ENCODE measurements at places on chromosomes 2 and 18.

DNA sequence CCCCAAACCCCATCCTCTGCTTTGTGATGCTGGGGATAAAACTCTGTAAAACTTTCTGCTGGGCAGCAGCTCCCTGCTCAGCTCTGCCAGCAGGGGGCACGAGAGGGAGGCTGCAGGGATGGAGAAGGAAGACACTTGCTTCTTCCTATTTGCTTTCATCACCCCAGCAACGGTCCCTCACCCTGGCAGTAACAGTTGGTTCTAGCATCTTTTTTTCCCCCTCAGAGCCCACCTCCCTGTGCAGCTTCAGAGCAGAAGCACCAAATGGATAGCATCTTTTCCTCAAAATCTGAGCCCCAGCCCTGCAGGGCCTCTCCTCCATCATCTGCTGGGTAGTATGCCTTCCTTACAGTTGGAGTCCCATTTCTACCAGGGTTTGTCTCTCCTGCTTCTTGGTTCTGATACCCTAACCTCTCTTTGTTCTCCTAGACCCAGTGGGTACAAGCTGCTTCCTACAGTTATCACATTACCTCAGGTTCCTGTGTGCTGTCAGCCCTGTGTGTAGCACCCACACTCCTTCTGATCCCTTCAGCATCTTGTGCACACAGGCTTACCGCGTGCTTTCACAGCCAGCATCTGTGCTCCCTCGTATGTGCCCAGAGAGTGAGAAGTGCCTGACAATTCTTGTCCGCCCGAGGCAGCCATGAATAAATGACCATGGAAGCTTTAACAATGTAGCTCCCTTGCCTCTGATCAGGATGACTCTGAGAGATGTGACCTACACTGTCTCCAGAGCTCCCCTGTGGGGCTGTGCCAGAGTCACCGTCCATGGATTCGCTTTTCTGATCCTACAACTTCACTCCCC lies 14.5 kb downstream of the CKAP2L start:
- DNase-seq: peak; percentile 54

GRCh38 chr18:13220361-13220991 lies 1.9 kb downstream of the LDLRAD4 start:
- no peak for DNase-seq

DNA sequence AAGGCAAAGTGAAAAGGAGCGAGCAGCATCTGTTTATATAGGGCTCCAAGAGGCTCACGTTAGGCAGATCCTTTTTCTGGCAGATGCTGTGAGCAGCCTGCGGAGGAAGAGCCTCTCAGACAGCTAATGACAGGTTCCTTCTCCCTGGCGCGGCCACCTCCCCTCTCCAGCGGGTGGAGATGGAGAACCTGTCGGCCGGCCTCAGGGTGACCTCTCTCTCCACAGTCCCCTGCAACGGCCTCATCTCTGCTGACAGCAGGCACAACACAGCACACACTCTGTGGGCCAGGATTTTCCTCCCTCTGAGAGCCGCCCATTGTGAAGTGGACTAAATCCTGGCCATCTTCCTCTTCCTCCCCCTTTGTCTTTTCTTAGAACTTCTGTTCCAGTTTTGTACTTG lies 119.8 kb downstream of the PRKCE start:
- DNase-seq: no peak

GRCh38 chr2:70608373-70608772 lies 54.7 kb upstream of the TGFA start:
- DNase-seq: peak; percentile 45

- DNase-seq: no peak
Observed at GRCh38 chr2:111652038-111652437, 232.0 kb downstream of the ANAPC1 start.

DNA sequence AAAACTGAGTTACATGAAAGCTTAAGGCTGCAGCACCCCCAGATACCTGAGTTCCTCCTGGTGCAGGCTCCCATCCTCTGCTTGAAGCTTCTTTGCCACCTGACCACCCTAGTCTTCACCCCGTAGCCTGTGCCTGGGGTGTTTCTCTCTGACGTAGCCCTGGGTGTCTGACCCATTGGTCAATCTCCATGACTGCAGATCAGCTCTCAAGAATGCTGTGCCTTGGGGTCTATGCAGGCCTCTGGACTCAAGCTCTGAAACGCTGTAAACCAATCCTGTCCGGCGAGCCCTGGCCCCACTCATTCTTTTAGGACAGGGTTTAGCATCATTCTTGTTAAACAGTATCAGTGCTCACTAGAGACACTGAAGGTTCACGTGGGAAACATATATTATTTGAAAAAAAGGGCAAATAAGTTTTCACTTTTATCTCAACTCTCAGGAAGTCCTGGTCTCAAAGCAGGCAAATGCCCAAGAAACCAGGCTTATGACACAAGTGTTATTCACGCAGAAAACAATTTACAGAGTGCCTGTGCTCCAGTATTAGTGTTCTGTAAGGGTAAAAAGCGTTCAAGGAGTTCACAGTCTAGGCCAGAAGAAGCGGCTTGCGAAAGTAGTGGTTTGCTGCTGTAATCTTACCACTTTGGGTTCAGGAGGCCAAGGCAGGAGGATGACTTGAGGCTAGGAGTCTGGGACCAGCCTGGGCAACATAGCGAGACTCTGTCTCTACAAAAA lies 22.8 kb upstream of the PPP4R1 start:
- DNase-seq: no peak

DNA sequence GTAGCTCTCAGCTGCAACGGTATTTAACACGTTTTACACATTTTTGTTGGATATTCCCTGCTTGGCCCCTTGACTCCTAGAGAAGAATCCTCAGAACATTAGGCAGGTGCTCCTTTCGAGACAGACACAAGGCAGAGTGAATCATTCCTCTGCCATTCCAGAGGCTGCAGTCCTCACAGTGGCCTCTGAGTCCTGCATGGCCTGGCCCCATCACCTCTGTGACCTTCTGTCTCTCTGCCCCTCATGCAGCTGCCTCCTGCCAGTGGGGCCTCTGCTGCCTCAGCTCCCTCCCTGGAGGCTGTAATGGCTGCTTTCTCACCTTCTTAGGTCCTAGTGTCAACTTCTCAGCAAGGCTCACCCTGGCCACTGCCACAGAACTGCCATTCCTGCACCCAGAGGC lies 101.3 kb downstream of the PTPRM start:
- no peak for DNase-seq

DNA sequence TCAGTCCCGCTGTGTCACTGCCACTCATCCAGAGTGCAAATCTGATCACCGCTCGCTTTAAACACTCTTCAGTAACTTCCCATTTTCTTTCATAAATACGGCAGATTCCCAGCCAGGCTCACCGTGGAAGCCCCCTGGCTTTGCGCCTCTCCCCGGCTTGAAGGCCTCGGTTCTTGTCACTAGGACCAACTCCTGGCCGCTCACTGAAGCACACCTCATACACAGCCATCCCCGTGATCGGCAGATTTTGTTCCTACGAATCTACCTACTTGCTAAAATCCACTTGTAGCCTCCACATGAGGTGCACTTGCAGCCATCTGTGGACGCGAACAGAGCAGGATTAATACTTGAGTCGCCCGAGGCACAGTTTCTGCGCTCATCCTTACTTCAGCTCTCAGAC lies 462.4 kb upstream of the MYT1L start:
- no peak for DNase-seq

DNA sequence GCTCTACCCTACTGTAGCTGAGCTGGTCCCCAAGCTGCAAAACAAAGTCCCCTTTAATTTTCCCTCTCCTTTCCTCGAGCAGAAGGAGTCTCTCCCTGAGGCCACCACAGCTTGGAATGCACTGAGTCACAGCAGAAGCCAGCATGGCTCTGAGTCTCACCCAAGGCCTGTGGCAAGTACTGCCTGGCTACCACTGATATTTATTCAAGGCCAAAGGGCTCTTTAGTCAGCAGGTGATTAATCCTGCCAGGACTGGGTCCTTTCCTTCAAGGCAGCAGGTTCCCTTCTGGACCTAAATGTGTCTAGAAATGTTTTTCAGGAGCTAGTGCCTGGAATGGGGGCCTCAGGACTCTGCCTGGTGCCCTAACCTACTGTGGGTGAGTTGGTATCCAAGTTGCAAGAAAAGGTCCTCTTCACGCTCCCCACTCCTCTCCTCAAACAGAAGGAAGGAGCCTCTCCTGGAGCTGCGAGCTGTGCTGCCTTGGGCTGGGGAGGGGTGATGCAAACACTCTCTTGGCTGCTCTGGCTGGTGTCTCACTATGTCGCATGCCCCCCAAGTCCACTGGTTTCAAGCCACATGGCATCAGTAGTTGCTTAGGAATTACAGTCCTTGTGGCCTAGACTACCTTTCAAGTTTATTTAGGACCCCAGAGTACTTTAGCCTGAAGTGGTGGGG lies 53.4 kb downstream of the CD28 start:
- DNase-seq: peak; percentile 69

- DNase-seq: no peak
Observed at GRCh38 chr2:79210274-79210917, 50.8 kb upstream of the REG3A start.

DNA sequence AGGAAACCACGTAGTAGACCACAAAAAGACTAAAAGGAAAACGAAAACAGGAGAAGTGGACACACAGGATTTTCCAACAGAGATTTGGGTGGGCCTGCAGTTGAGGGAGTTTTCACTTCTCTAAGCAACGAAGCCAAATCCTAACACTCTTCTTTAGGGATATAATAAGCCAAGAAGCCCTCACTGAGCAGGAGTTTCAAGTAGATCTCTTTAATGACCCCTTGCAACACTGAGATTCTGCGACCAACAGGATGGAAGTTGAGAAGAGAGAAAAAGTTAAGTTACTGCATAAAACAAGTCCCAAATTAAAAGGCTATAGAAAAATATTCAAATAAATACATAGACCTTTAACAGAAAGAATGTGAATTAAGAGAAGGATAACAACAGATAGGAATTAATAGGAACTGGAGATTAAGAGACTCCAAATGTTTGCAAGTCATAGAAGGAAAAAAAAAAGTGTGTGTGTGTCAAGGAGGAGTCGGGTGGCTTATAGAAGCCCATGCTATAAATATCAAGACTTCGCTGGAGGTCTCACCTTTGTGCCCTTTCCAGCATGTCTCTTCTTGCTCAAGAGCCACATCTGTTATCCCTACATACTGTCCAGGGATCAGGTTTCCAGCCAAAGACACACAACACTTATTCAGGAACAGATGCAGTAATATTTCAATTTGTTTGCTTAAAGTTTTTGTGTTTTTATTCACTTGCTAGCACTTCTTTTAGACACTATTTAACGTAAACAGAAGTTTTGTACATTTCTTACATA lies 69.4 kb upstream of the ARHGAP28 start:
- no peak for DNase-seq

DNA sequence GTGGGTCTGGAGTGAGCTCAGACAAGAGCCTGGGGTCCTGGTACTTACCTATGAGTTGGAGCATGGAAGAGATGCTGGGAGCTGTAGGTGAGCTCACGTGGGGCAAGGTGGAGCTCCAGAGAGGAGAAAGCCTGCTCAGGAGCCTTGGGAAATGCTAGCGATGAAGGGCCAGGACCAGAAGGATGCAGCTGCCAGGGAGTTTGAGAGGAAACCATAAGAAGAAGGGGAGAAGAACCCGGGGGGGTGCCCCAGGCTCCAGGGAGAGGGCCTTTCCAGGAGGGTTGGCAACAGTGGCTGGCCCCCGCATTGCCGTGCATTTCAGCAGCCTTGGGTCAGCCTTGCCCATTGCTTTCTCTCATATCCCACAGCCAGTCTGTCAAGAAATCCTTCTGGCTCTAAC lies 268.7 kb downstream of the GLI2 start:
- DNase-seq: no peak

GRCh38 chr18:65628390-65628789 lies 122.4 kb upstream of the CDH7 start:
- no peak for DNase-seq

- no peak for DNase-seq
Observed at GRCh38 chr2:236214376-236214995, 46.3 kb upstream of the GBX2 start.

- no peak for DNase-seq
Observed at GRCh38 chr18:68843473-68844089, 45.7 kb downstream of the CCDC102B start.

DNA sequence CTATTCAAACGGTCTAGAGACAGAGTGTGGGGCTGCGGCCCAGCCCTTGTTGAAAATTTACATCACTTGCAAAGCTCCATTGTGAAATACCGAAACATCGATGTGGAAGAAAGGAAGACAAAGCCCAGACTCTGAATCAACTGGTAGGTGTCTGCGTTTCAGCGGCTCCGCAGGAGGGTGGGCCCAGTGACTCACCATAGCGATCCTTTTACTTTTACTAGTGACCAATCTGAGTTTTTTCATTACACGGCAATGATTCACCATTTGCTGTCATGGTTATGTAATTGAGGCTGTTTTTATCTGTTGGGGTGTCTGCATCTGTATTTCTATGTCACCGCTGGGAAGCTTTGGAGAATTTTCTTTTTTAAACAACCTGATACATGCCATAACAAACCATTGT lies 66.6 kb upstream of the ODC1 start:
- DNase-seq: peak; percentile 66

DNA sequence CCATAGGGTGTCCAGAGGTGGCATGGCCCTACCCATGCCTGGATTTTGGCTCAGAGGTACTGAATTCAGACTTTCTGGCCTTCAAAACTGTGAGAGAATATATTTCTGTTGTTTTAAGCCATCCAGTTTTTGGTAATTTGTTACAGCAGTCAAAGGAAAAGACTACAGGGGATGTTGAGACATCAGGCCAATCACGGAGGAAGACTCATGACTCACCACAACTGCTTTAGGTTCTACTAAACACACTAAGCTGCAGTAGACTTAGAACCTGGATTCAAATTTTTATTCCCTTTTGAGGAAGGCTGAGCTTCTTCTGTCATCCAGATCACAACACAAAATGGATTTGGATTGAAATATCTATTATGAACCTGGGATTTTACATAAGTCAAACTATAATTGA lies 12.0 kb upstream of the C2orf66 start:
- DNase-seq: no peak

- DNase-seq: no peak
Observed at GRCh38 chr18:13221869-13222855, 3.6 kb downstream of the LDLRAD4 start.

GRCh38 chr2:177052471-177052870 lies 160.1 kb upstream of the HNRNPA3 start:
- no peak for DNase-seq

GRCh38 chr18:3213300-3214059 lies 6.3 kb downstream of the MYOM1 start:
- no peak for DNase-seq

All from LoVo (cell line).